ENCODE measurements at places on chromosomes 1 and 21.

GRCh38 chr1:240193679-240194078, 102.0 kb downstream of the FMN2 start:
- no peak for DNase-seq

GRCh38 chr1:10291705-10292104, 81.3 kb downstream of the KIF1B start:
- DNase-seq = no peak

DNA sequence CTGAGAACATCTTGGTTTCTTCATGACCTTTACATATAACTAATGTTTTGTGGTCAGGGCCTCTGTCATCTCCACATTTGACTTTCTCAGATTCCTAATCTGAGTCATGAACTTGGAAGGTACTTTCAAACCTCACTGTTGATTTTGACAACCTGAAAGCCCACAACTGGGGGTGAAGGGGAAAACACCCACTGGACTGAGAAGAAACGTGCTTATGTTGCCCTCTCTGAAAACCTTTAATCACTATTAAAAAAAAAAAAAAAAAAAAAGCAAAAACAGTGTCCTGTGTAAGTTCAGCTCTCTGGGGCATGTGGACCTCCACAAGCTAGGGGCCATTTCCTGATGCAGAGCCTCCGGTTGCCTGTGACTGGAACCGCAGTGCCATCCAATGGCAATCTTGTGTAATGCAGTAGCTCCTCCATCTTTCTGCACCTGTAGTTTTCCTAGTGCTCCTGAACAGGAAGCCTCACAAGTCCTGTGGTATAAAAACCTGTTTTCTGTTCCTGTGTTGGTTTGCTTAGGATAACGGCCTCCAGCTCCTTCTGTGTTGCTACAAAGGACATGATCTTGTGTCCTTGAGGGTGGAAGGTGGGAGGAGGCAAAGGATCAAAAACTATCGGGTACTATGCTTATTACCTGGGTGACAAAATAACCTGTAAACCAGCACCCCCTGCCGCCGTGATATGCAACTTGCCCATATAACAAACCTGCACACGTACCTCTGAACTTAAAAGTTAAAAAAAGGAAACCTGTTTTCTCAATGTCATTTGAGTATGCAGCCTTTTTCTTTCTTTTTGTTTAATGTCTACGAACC, 124.5 kb downstream of the ZNF648 start:
- no peak for DNase-seq

DNA sequence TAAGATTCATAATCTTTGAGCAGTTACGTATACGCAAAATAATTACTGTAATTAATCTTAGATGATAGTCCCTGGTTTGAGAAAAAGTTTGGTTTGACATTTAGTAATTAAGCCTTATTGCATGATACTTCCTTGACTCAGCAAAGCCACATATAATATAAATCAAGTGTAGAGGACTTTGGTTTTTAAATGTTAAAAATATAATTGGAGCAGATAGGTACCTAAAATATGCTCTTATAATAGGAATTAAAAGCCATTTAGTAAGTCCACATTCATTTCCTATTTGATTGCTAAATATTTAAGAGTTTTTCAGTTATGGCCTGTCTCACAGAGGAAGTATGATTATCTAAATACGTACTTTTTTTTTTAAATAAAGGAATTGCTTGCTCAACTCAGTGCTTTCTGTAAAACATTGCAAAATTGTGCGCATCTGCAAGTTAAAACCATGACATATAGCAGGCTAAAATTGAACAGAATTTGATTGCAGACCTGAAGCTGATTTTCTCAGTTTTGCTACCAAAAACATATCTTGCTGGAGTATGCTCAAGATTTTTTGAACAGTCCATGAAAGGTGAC, 20.4 kb downstream of the RPE65 start:
- DNase-seq = no peak

DNA sequence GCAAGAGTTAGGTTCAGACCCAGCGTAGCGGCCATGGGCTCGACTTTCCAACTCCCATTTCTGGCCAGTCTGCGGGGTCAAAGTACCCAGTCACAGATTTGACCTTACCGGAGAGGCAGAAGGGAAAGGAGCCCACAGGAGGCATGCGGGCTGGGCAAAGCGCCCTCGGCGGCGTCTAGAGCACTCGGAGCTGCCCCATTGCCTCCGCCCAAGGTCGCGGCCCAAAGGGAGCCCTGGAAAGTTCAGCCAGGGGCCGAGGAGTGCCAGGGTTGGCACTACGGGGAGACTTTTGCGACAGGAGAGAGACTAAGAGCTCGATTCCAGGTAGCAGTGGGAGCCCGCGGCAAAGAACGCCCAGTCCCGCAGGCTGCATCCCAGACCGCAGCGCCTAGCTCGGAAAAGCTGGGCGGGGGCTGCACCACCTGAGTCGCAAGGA, 896 bp downstream of the KANK4 start:
- DNase-seq = no peak

GRCh38 chr1:161287482-161288054, 22.2 kb downstream of the MPZ start:
- no peak for DNase-seq

DNA sequence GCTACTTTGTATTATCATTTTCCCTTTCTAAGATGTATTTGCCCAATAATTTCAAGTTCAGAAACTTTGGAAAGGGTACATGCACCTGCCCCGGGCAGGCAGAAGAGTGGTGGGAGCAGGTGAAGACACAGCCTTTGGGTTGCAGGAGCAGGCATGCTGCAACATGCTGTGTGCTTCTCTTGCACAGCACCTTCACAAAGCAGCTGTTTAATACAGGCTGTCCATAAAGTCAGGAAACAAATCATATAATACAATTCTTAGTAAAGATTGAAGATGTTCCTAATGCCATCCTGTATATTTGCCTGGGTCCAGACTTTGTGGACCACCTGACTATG, 182.9 kb downstream of the ZNF281 start:
- no peak for DNase-seq

- DNase-seq = no peak
These were observed 45.6 kb downstream of the TNNI3K start for GRCh38 chr1:74280642-74281396.

DNA sequence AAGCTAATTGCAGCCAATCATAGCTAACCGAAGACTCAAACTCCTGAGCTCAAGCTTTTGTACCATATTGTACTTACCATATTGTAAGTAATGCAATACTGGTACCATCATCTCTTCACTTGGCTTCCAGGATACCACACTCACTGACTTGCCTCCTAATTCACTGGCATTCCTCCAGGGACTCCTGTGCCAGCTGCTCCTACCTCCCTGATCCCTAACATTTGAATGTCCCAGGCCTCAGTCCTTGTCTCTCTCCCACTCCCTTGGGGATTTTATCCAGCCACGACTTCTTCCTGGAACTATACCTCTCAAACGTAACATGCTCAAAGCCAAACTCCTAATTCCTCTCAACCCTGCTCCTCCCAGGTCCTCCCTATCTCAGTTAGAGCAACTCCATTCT, 33.8 kb downstream of the USP48 start:
- DNase-seq = no peak

DNA sequence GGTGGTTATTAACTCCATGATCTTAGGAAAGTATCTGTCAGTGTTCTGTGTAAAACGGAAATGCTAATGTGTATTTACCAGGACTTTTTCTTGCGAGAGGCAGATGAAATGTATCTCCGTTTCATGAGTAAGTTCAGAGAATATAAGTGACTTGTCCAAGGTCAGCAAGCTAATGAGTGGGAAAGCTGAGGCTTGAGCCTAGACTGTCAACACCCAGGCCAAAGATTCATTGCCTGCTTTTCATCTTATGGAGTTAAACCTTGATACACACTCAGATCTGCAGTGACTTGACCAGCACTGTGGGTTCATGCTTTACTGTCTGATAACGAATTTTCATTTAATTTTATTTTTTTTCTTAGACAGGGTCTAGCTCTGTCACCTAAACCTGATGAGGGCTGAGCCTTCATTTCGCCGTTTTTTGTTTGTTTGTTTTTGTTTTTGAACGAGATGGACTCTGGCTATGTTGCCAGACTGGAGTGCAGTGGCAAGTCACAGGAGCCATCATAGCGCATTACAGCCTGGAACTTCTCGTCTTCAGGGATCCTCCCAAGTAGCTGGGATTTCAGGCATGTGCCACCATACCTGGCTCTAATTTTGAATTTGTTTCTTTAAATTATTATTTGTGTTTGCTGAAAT, 918 bp upstream of the JTB start:
- DNase-seq = no peak

DNA sequence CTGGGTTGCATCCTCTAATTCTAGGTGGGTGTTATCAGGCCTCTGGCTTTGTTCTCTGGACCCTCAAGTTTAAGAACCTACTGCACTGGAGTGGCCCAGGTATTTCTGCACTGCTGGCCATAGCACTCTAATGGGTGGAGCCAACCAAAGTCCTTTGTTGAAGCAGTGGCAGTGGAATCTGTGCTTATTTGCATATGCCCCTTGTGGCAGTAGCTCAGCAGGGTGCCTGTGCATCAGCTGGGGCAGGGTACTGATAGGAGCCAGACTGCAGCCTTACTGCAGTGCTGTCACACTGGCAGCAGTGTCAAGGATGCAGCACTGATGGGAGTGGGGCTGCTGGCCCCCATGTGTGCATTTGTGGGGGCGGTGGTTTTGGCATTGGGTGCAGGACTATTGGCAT, 660.6 kb downstream of the LRRIQ3 start:
- DNase-seq = no peak

DNA sequence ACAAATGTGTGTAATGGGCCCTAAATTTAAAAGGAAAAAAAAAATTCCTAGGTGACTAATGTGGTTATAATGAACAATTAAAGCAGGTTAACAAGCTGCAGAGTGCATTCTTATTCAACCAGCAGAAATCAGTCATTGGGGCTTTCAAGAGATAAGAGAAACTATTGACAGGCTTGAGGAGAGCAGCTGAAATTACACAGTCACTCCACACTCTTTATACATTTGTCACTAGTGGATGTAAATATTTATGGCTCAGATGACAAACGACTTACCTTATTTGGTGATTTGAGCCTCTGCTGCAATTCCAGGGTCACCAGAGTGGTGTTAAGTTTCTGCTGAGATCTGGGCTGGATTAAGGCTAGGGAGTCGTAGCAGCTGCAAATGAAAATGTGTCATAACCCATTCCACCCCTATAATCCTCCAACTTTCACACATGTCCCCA, 896.3 kb downstream of the TTLL7 start:
- no peak for DNase-seq

- no peak for DNase-seq
These were observed 37.8 kb downstream of the SPEN start for GRCh38 chr1:15885269-15885668.

GRCh38 chr1:223010582-223011504, 132.2 kb downstream of the TLR5 start:
- no peak for DNase-seq

DNA sequence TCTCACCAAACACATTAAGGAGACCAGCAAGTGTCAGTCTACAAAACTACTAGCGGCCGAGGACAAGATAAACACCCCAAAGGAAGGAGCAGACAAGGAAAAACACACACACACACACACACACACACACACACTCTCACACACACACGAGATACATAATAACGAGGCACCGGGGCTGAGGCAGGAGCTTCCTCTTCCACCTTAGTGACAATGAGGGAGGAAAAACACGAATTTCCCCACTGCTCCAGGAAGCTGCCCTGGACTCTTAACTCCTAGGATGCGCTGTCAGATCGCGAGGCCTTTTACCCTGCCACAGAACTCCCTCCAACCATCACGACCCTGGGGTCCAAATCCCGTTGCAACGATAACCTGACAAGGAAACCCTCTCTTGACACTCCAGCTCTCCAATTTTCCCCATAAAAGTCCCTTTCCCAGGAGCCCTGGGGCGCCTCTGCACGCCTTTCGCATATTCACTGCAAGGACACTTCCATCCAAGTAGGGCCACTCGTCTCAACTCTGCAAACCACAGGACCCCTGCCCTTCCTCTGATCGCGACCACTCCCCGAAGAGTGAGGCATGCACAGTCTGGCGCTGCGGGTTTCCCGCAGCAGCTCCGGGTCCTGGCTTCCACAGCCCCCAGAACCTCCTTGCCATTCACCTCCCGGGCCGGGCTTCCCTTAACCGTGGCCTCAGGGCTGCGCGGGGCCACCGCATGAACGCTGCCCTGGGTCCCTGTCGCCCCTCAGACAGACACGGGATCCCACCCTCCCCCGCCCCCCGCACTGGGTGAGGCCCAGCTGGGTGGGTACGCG, 581 bp downstream of the ETV3 start:
- no peak for DNase-seq

DNA sequence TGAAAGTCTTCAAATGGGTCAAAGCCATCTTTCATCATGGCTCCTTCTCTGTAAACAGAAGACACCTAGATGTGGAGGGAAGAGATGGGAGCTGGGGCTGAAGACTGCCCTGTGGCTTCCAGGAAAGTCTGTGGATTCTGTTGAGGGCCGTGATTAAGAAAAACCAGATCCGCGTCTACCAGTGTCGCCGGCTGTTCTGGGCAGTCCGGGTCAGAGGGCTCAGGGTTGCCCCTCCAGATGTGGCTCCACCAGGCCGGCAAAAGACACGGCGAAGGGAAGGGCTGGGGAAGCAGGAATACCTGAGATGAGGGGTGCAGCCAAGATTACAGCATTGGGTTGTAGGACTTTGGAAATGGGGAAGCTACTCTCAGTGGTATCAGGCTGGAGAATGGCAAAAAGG, 162.6 kb downstream of the RHOU start:
- no peak for DNase-seq

DNA sequence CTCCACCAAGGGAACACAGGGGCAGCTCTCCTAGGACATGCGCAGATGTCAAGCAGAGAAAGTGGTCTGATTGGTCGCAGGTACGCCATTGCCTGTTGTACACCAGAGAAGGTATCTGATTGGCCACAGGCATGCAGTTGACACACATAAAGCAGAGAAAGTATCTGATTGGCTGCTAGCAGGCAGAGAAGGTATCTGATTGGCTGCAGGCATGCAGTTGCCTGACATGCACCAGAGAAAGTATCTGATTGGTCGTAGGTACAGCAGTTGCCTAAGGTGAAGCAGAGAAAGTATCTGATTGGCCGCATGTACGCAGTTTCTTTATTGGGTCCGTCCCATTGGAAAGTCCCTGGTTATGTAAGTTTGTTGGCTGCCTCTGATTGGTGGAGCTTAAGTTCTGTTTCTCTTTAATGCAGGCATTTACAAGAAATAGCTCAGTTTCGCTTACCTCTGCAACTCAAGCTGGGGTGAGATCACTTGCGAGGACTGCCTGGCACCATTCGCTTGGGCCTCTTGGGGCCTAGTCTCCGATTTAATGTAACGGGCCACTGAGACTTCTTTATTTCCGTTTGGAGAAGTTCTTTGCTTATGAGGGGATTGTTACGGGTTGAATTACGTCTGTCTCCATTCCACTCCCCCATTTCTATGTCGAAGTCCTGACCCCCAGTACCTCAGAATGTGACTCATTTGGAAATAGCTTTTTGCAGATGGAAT, 74.2 kb downstream of the SIK1 start:
- no peak for DNase-seq

GRCh38 chr1:100773444-100773843, 53.9 kb downstream of the VCAM1 start:
- no peak for DNase-seq

GRCh38 chr1:181179987-181180365, 91.5 kb downstream of the IER5 start:
- DNase-seq = peak; percentile 6

GRCh38 chr1:204466416-204467405, 27.9 kb downstream of the PIK3C2B start:
- no peak for DNase-seq

All from GOT3 (cell line).